Ascending aorta (tissue), 2 donors: ENCODE measurements at places on chromosomes 16 and 17.

DNA sequence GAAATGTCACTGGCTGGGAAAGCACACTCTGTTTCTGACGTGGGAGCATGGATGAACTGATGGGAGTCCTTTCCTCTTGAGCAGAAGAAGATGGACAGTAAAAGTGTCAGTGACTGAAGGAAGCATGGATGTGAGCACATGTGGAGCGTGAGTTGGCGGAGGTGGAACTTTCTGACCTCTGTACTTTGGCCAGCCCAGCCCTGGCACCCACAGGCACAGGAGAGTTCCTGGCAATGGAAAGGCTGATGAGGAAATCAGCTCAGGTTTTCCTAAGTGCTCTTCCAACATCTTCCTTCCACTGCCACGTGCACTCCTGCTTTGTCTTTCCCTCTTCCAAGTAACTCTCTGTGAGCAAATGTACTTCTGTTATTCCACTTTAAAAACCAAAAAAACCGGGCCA, 276.8 kb downstream of the NTN1 start:
- DNase-seq, result no peak

DNA sequence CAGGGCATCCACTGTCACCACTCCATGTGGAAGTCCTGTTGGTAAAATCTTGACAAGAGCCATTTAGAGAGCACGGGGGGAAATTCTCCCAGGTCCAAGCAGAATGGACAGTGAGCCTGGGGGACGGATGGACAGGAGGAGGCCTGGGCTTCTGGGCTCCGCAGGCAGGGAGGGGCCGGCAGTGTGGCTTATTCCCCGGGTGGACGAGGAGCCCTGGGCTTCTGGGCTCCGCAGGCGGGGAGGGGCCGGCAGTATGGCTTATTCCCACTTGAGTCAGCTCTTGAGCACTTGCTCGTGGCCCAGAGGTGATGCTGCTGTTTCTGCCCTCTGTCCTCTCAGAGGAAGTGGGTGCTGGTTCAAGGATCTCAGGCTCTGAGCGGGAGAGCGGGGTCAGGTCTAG, 22.2 kb upstream of the RPL13 start:
- DNase-seq, result no peak

DNA sequence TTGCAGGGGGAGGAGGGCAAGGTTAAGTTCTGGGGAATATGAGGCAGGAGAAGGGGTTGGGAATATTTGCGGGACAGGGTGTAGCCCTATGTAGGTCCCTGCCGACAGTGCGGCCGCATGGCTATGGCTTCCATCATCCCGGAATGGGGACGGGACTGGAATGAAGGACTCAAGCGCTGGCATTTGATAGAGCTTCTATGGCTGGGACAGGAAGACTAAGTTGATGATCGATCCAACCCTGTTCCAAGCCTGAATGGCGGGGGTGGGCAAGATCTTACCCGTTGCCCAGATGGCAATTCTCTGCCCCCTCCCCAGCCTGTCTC, 47.1 kb downstream of the SRCIN1 start:
- no peak for DNase-seq

DNA sequence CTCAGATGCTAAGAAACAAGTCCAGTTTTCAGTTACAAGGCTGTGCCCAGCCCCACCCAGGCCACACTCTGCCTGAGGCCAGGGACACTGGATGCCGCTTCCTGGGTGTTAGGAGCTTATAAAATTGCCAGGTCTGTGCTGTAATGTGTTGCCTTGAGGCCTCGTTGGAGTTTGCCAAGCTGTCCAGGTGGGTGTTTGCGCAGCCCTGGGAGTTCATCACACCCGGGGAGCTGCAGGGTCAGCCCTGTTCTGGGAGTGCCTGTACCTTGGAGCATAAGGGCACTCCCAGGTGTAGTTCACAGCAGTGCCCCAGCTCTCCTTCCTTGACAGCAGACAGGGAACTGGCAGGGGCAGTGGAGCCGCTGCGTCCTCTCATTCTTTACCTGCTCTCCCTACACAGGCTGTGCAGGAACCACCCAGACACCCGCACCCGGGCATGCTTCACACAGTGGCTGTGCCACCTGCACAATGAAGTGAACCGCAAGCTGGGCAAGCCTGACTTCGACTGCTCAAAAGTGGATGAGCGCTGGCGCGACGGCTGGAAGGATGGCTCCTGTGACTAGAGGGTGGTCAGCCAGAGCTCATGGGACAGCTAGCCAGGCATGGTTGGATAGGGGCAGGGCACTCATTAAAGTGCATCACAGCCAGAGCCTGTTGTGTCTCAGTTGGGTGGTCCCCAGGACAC, 1.6 kb downstream of the GFER start:
- no peak for DNase-seq

DNA sequence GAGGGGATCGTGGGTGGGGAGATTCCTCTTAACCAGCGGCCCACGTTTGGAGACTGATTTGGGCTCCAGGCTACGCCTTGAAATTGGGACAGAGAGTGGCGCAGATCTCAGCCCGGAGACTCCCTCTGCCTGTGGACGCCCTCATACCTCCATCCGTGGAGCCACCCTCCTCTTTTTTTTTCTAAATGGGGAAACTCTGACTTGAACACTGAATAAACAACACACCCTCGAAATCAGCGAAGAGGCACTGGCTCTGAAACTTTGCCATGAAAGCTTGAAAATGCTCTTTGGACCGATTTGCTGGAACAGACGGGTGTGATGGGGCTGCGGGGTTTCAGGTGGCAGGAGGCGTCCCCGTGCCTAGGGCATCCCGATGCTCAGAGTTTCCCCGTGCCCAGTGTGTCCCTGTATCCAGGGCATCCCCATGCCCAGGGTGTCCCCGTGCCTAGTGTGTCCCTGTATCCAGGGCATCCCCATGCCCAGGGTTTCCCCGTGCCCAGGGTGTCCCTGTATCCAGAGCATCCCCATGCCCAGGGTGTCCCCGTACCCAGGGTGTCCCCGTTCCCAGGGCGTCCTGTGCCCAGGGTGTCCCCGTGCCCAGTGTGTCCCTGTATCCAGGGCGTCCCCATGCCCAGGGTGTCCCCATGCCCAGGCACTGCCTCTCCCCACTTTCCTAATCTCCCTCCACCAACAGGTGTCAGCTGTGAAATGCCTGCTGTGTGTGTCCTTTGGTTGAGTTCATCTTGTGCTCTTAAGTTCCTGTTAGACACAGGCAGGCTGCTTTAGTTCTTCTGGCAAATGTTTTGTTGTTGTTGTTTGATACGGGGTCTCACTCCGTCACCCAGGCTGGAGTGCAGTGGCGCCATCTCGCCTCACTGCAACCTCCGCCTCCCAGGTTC, 187.0 kb downstream of the SEC14L1 start:
- DNase-seq, result peak; percentile 53

DNA sequence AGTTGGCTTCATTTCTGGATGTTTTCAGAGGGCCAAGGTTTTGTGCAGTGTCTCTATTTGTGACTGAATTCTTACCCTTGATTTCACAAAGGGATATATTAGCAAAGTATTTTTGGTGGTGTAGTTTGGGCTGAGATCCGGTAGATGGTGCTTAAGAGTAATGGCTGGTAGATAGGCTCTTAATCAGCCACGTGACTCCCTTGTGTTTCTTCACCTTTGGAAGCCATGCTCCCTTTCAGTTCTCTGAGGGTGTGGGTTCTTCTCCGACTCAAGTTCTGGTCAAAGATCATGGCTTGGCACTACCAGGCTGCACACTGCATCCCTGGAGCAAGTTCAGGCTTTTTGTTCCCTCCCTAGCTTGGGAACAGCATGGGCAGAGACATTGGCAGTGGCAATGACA, 887.3 kb downstream of the CDH8 start:
- no peak for DNase-seq

DNA sequence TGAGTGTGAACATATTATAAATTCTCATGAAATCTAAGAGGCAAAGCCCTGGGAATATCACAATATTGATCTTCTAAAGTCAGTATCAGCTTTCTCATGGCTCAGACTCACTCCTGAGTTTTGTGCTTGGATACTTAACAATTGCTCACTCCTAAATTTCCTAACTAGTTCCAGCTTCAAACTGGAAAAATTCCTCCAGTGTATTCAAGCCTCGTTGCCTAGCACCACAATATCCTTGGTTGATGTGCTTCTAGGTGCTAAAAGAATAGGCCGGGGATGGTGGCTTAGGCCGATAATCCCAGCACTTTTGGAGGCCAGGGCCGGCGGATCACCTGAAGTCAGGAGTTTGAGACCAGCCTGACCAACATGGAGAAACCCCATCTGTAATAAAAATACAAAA, 62.5 kb downstream of the XYLT1 start:
- DNase-seq, result no peak

DNA sequence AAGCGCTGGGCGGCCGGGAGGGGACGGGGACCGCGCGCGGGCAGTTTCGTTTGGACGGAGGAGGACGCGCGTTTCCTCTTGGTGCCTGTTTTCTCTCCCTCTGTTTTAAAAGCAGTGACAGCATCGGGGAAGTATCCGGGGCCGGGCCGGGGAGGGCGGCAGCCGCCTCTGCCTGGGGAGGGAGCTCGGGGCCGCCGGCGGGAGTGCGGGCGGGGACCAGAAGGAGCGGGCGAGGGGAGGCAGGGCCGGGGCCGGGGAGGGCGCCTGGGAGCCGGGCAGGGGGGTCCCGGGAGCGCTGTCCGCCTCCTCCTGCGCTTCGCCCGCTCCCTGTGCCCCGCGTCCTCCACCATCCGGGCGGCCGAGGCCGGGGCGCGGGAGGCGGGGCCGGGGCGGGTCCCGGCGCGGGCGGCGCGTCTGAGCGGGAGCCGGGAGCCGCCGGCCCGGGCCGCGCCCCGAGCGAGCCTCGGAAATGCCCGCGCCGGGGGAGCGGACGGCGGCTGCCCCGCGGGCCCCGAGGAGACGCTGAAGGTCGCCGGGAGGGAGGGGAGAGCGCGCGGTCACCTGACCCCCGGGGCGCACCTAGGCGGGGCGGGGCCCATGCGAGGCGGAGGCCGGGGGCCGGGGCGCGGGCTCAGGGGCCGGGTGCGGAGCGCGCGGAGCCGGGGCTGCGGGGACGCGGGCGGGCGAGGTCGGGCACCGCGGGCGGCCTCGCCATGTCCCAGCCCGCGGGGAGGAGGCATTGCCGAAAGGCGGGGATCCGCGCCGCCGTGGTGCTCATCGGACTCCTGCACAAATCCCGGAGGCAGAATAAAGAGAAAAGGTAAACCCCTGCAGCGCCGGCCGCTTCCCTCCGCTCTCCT, 57.3 kb downstream of the RAP1GAP2 start:
- DNase-seq, result no peak

- DNase-seq, result no peak
These were observed 22.7 kb downstream of the NXN start for GRCh38 chr17:956905-957304.

GRCh38 chr16:73869126-73869525, 427.5 kb upstream of the PSMD7 start:
- DNase-seq, result no peak

DNA sequence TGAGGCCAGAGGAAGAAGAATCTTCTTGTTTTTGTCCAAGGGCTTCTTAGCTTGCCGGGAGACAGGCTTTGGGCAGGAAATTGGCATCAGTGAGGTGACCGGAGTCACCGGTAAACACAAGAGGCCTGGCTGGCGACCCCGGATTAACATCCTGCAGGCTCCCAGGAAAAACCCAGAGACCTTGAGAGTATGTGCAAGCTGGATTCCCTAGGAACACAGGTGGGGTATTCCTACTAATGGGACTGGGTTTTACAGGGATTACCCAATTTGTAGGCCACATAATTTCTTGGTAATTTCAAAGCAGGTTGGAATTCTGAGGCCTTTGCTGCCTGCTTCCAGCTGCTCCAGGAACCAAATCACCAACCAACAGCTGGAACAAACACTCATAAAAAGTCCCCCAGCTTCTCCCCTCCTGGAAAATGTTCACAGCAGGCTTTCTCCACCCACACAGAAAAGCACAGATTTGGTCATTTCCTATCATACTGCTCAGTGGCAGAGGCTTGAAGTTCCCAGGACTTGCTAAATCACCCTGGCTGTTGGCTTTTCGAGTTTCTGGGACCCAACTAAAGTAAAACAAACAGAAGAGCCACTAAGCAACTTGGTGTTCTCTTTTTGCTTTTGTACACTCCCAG, 258.8 kb downstream of the IRF8 start:
- DNase-seq, result no peak

DNA sequence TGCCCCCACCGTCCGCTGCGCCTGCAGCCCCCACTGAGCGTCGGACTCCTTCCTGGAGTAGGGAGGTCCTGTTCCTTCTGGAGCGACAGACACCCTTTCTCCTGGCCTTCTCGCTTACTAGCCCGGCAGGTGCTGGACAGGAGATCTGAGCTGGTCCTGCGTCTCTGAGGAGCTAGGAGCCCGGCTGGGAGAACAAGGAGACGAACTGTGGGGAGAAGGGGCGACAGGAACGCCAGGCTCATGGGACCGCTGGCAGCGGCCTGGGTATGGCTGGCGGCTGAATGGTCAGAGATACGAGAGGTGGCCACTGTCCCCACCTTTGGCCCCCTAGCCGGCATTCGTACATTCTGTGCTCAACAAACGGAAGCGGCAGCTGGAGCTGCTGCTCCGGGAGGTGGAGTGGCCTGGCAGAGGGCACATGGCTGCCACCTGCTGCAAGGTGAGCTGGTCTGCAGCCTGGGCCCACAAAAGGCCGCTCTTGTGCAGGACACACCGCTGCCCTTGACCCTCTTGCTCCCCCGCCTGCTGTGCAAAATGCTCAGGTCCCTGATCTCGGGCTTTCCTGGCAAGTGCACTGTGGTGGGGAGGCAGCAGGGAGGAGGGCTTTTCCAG, 2066.7 kb downstream of the TP53TG3F start:
- DNase-seq, result no peak

- no peak for DNase-seq
These were observed 840 bp downstream of the MYO1C start for GRCh38 chr17:1491443-1492248.

DNA sequence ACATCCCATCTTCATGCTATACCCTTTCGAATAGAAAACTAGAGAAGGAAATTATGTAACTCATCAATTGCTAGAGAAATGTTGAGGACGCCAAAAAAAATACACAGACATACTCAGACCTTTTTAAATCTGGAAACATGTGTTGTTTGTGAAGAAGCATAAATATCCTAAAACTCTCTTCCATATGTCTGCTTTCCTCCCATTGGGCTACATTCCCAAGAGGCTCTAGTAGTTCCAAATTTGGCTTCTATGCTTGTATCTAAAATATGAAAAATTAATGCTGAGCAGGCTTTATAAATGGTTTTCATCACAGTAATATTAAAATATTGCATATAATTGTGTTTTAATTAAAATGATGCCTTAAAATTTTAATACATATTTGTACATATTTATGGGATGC, 297.9 kb upstream of the PSMD7 start:
- DNase-seq, result no peak

- DNase-seq, result no peak
These were observed 103.8 kb downstream of the RAB11FIP4 start for GRCh38 chr17:31495022-31495885.

- no peak for DNase-seq
These were observed 1.5 kb downstream of the FGF11 start for GRCh38 chr17:7440834-7441195.

GRCh38 chr16:6125483-6126259, 1028.1 kb upstream of the EEF2KMT start:
- no peak for DNase-seq

- DNase-seq, result no peak
These were observed 3.4 kb downstream of the CNTNAP4 start for GRCh38 chr16:76280421-76281215.
